ENCODE measurements at places on chromosomes 7 and 10.
A peak's percentile ranks its signal among the peaks of the same experiment; 100 is the strongest.

GRCh38 chr10:44244745-44245600 is 139.9 kb downstream of the CXCL12 start:
- no peak for DNase-seq

DNA sequence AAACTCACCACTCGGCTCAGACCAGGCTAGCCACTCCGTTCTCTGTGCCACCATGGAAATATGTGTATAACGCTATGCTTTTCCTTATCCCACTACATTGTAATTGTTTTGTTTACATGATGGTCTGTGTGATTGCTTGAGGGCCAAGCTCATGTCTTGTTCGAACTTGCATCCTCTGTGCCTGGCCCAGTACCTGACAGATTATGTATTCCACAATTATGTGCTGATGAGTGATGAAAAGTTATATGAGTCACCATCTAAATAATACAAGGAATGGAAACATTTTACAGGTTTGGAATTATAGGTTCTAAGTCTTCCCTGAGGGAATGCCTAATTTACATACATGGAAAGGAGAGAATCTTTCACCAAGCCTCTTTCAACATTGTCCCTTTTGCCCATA is 137.4 kb downstream of the C7orf25 start:
- DNase-seq: no peak

DNA sequence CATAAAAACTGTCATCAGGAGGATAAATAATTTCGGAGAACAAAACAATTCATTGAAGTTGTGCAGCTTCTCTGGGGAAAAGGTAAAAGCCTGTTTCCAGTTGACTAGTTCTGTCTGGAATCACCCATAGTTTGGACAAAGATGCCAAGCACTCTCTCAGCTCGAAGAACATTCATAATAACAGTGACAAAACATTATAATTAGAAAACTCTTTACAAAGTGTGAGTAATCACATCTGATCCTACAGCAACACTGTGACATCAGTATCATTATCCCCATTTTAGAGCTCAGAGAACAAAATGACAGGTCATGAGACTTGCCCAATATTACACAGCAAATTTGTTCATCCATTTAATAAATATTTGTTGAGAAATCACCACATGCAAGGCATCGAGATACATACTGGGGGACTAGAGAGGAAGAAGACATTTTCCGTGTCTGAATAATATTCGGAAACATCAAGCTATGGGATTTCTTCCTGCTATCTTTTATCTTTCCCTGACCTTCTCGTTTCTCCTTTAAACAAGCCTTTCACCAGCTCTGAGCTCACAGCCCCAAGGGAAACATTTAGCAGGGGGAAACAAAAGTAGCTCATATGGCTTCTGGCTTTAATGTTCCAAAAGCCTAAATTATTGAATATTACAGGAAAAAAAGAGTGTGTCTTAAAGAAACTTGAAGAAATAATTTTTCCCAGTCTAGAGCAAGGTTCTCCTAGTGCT is 123.3 kb upstream of the GHITM start:
- no peak for DNase-seq

DNA sequence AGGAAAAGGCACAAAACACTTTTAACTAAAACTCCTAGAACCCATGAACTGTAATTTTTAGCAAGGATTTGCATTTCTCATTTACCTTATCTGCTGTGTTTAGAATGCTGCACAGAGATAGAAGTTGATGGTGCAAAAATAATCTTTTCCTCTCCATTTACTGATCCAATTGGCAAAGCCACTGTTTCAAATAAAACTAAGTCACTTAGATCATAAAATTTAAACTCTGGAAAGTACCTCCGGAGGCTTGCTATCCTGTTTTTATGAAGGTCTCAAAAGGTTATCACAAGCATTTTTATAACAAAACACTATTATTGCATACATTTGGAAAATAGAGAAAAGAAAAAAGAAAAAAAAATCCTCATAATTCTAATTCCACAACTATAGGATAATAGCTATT is 7.6 kb downstream of the CPA2 start:
- no peak for DNase-seq

- DNase-seq: no peak
Observed at GRCh38 chr7:71237945-71238344, 106.0 kb downstream of the GALNT17 start.

GRCh38 chr7:151699928-151700319 is 177.0 kb downstream of the PRKAG2 start:
- no peak for DNase-seq

DNA sequence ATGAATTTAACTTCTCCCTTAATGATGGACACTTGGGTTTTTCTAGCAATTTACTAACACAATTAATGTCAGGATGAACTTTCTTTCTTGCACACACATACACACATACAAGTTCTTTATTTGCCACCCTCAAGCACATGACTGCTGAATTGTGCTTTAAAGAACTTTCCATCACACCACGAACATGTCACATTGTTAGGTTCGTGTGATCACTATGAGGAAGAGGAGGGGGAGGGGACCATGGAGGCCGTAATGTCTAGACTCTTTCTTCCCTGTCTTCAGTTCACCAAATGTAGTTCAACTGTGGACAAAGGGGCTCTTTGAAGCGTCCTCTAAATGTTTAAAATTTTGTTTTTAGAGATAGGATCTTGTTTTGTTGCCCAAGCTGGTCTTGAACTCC is 31.0 kb downstream of the NUP42 start:
- no peak for DNase-seq

DNA sequence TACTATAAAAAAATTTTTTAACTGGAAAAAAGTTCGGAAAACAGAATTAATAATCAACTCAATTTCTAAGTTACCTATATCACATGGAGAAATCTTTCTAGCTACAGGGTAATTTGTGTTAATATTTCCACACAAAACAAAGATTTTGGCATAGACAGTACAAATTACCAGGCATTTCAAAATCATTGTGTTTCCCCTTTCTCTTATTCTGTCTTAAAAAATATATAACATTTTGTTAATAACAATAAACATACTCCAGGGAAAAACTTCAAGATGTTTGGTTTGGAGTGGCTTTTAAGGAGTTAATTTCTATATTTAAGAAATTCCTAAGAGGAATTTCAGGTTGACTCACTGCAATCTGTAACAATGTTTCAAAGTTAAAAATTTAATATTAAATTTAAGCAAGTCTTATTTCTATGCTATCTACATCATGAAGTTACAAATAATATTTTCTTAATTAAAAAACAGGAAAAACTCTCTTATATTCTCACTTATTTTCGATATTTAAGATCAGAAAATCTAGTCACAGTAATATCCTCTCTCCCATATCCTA is 132.6 kb downstream of the NRBF2 start:
- DNase-seq: no peak

GRCh38 chr7:37952240-37952639 is 31.8 kb downstream of the EPDR1 start:
- no peak for DNase-seq

- peak; percentile 68 for DNase-seq
Observed at GRCh38 chr7:50738932-50739331, 43.8 kb downstream of the GRB10 start.

Data from DMS53 (cell line).